ENCODE measurements at places on chromosomes 2 and 18. TPM values are rescaled to one million over a fixed set of nuclear protein-coding genes. Genes with fewer than 3 reads are reported as not detected.

Gene PROM2
- total RNA-seq = 0.22 TPM

- H3K36me3 ChIP-seq = no peaks in the 10 kb centered on the region
- peaks cover 20% of the 10 kb centered on the region for H3K4me1 ChIP-seq
- H3K27me3 ChIP-seq = no peaks in the 10 kb centered on the region
- no peak for DNase-seq
Measured at GRCh38 chr2:240922245-240922981, 16.3 kb downstream of the CROCC2 start.

Gene CELF4
- total RNA-seq = not detected

DNA sequence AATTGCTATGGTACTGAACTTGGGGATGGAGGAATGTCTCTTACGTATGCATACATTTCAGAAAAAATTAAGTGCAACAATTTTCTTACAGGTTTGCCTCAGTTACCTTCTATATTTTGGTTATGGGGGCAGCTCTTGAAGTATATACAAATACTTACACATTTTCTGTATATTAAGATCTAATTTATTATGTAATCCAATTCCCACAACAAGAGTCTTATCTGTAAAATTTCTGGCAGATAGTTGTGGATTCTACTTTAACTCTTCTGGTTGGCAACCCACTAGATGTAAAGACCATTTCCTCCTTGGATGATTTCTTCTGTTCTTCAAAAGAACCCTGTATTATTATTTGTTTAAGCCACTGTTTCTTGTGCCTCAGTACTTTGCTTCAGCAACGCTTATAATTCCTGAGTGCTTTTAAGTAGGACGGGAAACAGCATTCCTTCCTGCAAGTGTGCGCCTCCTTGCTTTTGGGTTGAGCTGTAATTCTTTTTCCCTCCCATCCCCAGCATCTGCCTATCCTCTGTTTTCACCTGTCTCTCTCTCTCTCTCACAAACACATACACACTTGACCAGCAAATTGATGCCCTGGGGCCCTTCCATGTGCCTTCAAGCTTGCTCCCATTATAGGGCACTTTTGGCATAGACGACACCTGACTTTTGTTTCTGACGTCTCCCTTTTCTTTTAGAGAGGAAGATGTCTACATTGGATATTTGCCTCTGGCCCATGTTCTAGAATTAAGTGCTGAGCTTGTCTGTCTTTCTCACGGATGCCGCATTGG is 61.4 kb downstream of the ACSL3 start:
- peaks cover 37% of the 10 kb centered on the region for H3K4me1 ChIP-seq
- peaks cover 13% of the 10 kb centered on the region for H3K36me3 ChIP-seq
- no peaks in the 10 kb centered on the region for H3K27me3 ChIP-seq
- H3K4me3 ChIP-seq = no peak overlapping the region
- DNase-seq = no peak

GRCh38 chr2:201122276-201122675 is 6.3 kb downstream of the CFLAR start:
- H3K4me3 ChIP-seq = no peak overlapping the region
- no peaks in the 10 kb centered on the region for H3K36me3 ChIP-seq
- H3K27ac ChIP-seq = peak overlapping the region; percentile 98
- H3K27me3 ChIP-seq = no peaks in the 10 kb centered on the region
- H3K4me1 ChIP-seq = peaks cover 72% of the 10 kb centered on the region
- DNase-seq = peak; percentile 56

DNA sequence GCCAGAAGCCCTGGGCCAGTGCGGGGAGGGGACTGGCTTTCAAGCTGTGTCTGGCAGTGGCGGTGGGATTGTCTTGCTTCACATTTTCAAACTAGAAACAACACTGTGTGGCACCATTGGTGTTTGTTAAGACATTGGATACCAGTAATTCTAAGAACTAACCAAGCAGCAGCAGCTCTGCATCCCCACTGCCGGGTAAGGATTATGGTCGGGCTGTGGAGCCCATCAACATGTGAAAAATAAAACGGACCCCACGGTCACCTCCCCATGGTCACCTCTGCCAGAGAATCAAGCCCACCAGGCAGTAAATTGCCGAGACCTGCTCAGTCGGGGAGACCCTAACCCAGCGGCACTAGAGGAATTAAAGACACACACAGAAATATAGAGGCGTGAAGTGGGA is 65.3 kb downstream of the C18orf63 start:
- H3K27me3 ChIP-seq = peaks cover 5% of the 10 kb centered on the region
- H3K4me3 ChIP-seq = no peak overlapping the region
- no peak for DNase-seq
- H3K27ac ChIP-seq = no peak overlapping the region

Gene SLC4A5
- 0.38 TPM for total RNA-seq

GRCh38 chr2:201403880-201404279 is 46.7 kb upstream of the FLACC1 start:
- H3K27ac ChIP-seq = no peak overlapping the region
- no peak overlapping the region for H3K4me3 ChIP-seq
- no peaks in the 10 kb centered on the region for H3K27me3 ChIP-seq
- DNase-seq = peak; percentile 19
- peaks cover 31% of the 10 kb centered on the region for H3K4me1 ChIP-seq
- no peaks in the 10 kb centered on the region for H3K36me3 ChIP-seq

All from GM23248 (cell line).